Renal cortex interstitium (tissue), 15 donors: ENCODE measurements at places on chromosomes 7 and 10. TPM values are rescaled to one million over a fixed set of nuclear protein-coding genes. Genes with fewer than 3 reads are reported as not detected.

- no peak for DNase-seq
Measured at GRCh38 chr7:114392686-114393085, 21.9 kb upstream of the FOXP2 start.

Gene CD36
- polyA plus RNA-seq: 33.3 TPM

GRCh38 chr7:44247868-44248651 lies 47.3 kb downstream of the YKT6 start:
- no peak for DNase-seq

Gene FFAR4
- polyA plus RNA-seq: not detected

GRCh38 chr7:25671111-25671510 lies 442.8 kb upstream of the NPVF start:
- no peak for DNase-seq

DNA sequence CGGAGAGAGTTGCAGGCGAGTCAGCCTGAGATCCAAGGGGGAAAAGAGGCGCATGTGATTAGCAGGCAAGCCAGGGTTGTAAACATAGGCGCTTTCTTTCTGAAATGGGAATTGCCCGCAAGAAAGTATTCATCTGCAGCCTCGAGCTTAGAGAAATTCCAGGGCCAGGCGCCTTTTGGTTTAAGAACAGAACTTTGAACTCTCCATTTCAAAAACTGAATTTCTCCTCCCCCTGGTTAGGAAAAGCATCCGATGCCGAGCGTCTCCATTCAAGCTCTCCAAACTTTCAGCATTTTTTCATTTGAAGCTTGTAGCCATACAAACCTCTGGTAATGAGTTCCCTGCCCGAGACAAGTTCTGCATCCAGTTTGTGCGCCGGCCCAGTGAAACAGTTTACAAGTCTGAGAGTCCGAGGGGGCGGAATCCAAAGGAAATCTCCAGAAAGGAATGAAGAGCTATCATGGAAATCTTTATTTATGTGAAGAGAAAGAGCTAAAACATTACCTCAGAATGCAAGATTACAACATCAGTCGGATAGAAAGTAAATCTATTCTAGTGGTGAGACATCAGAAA lies 69.9 kb downstream of the FAM204A start:
- no peak for DNase-seq

DNA sequence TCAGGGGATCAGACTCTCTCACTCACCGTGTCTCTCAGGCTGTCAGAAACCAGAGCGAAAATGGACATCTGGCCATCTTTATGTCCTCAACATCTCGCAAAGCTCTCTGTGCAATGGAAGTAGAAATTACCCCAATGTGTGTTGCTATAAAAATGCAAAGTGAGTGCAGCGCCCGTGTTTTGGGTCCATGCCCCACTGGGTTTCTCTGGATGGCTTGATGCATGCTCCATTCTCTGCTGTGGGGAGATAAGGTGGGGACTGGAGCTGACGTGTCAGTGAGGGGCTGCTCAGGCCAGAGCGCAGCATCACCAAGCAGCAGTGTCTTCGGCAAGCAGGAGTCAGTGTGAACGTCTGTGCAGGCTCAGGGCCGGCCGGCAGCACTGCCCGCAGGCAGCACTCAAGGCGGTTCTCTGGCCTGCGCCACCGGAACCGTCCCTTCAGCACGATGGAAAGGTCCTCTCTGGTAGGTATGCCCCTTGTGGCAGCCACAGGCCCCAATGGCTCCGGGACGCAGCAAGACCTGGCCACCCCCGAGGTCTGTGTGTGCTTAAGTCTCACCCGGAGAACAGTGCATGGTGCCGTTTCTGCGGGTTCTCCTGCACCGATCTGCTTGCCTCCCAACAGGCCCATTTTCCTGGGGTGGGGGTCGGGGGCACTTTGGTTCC lies 30.2 kb downstream of the WDR86 start:
- no peak for DNase-seq

DNA sequence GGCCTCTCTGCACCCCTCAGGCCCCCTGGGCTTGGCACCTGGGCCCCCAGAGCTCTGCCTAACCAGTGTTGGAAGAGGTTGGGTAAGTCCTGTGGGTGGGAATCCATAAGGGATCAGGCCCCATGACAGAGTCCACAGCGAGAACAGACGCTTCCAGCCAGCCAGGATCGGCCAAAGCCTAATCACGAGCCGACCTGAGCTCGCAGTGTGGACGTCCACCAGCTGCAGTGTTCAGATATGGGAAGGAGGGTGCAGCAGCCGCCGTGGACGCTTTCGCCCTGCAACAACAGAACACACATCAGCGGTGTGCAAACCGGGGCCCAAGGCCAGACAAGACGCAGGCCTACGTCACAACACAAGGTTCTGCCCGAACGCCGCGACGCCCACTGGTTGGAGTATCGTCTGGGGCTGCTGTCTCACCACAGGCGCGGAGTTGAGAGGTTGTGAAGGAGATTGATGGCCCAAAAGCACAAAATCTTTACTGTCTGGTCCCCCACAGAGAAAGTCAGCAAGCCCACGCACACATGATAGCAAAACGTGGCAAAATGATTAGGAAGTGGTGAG lies 102.1 kb downstream of the FOXL3 start:
- no peak for DNase-seq

Gene ITPRID1
- polyA plus RNA-seq: not detected

Gene OR9A2
- polyA plus RNA-seq: not detected

Gene PNLIPRP1
- 0.15 TPM for polyA plus RNA-seq

Gene STAG3
- 15.3 TPM for polyA plus RNA-seq

GRCh38 chr7:4045975-4046374 lies 636.1 kb upstream of the FOXK1 start:
- DNase-seq: no peak

DNA sequence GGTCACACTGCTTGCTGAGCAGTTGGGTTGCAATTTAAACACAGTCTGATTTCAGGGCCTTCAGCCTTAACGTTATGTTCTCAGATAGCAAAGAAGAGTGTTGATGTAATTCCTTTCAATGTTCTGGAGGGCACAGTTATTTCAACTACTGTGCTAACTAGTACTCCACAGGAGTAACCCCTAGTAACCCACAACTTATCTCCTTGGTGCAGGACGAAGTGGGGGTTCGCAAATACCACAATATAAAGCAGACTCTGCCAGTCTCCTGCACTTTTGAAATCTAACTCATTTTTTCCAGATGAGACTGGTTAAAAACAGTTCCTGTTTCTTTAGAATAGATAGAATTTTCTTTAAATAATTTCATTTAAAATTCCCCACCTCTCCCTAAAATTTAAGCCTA lies 47.1 kb upstream of the NCAPG2 start:
- DNase-seq: no peak

DNA sequence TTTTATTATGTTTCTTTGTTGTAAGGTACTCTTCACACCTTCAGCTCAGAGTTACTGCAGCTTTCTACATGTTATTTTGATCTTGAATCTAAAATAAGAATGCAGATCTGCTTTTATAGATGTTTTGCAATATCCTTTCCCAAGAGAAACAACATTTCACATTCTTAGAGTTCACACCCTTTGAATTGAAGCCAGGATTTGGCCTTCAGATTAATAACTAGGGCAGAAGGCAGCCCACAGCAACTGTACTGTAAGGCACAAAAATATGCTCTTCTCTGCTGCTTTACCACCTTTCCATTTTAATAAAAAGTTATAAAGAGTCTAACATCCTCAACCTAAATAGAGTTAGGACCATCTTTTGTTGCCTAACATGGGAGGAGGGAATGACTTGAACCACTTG lies 224.7 kb downstream of the LHFPL3 start:
- no peak for DNase-seq
